ENCODE measurements at places on chromosomes 2 and 18. TPM values are rescaled to one million over a fixed set of nuclear protein-coding genes. Genes with fewer than 3 reads are reported as not detected.

Gene NOSTRIN
- total RNA-seq, result not detected

Gene RBM45
- 10.4 TPM for total RNA-seq

Gene AQP12B
- not detected for total RNA-seq

DNA sequence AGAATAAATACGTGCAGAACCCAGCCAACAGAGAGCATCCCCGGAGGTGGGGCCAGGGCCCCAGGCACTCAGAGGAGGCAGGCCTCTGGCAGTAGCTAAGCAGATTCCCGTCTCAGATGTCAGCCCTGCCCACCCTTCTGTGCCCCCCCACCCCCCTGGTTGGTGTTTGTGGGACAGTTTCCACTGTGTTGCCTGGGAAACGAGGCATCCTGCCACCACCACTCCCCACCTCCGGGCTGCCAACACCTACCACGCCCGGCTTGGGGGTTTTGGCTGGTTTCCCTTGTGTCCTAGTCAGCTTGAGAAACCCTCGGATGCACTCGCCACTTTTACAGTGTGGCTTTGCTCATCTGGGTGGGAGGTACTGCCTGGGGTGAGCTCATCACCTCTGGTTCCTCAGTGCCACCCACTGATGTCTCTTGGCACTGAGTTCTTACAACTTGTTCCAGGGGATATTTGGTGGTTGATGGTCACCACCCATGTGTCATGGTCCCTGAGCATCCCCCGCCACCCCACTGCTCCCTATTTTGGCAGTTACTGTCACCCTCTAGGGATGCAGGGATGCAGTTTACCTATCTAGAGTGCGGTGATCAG lies 72.4 kb upstream of the YWHAQ start:
- no peak for DNase-seq

GRCh38 chr2:167212014-167212648 lies 323.9 kb downstream of the XIRP2 start:
- DNase-seq, result no peak

DNA sequence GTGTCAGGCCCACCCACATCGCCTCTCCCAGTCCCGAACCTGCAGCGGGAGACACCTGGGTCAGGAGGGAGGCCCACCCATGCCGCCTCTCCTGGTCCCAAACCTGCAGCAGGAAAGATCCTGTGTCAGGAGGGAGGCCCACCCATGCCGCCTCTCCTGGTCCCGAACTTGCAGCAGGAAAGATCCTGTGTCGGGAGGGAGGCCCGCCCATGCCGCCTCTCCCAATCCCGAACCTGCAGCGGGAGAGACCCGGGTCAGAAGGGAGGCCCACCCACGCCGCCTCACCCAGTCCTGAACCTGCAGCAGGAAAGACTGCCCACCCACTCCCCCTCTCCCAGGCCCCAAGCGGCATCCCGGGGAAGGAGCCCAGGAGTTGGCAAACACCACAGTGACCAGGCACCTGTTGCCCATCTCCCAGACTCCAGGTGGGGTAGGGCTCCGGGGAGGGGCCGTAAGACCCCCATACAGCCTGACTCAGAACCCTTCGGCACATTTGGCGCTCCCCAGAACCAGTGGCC lies 7.8 kb downstream of the SLC66A2 start:
- DNase-seq, result no peak
